ENCODE measurements at places on chromosomes 12 and 14. TPM values are rescaled to one million over a fixed set of nuclear protein-coding genes. Genes with fewer than 3 reads are reported as not detected.

Gene L2HGDH
- total RNA-seq = 10.1 TPM

- no peaks in the 10 kb centered on the region for H3K36me3 ChIP-seq
- DNase-seq = no peak
- H3K4me1 ChIP-seq = no peaks in the 10 kb centered on the region
- H3K4me3 ChIP-seq = no peak overlapping the region
- H3K27ac ChIP-seq = no peak overlapping the region
- H3K27me3 ChIP-seq = no peaks in the 10 kb centered on the region
These were observed 355.0 kb downstream of the ETNK1 start for GRCh38 chr12:22979854-22980469.

- no peaks in the 10 kb centered on the region for H3K36me3 ChIP-seq
- H3K4me1 ChIP-seq = no peaks in the 10 kb centered on the region
- no peak overlapping the region for H3K4me3 ChIP-seq
- no peak for DNase-seq
- H3K27ac ChIP-seq = no peak overlapping the region
These were observed 41.1 kb downstream of the SERPINA3 start for GRCh38 chr14:94653321-94653720.

DNA sequence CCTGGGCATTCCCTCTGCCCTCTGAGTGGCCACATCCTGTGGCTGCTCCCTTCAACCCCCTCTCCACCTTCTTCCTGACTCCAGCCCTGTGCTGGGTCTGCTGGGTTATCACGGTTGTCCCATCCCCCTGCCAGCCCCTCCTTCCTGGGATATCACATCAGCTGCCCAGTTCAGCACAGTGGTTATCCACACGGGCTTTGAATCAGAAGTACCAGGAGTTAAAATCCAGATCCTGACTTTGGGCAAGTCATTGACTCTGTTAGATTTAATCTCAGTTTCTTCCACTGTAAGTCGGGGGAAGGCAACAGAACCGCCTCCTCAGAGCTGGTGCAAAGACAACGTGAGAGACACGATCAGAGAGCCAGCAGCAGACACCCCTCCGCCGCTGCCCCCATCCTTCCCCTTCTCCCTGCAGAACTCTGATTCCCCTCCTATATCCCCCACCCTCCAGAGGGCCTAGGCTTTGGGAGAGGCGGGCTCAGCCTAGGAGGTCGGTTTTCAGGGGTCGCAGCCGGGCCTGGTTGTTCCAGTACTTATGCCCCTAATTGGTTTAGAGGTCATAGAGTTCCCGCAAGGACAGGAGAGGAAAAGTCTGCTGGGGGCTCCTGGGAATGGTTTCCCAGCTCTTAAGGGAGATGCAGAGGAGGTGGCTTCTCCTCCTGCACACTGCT lies 42.5 kb downstream of the PRIMA1 start:
- H3K27me3 ChIP-seq = no peaks in the 10 kb centered on the region
- no peak for DNase-seq
- H3K36me3 ChIP-seq = no peaks in the 10 kb centered on the region
- H3K4me3 ChIP-seq = no peak overlapping the region

DNA sequence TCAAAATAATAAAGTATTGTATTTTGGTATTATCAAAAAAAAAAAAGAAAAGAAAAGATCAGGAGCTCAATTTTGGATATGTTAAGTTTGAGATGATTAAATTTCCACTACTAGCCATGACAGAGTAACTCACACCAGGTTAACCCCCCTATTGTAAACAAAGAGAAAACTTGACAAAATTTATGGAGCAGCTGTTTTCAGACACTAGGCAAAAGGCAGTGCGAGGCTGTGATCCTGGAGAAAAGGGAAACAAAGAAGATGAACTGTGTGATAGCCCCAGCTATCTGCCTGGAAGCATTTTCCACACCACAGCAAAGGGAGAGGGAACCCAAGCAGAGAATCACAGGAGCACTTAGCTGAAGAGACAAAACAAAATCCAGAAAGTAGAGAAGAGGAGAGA lies 145.0 kb downstream of the KIF21A start:
- no peak overlapping the region for H3K4me3 ChIP-seq
- no peak for DNase-seq
- no peaks in the 10 kb centered on the region for H3K4me1 ChIP-seq
- no peaks in the 10 kb centered on the region for H3K36me3 ChIP-seq
- H3K27me3 ChIP-seq = no peaks in the 10 kb centered on the region
- H3K27ac ChIP-seq = no peak overlapping the region

GRCh38 chr14:59844186-59844812 lies 26.3 kb downstream of the RTN1 start:
- H3K27me3 ChIP-seq = no peaks in the 10 kb centered on the region
- H3K36me3 ChIP-seq = no peaks in the 10 kb centered on the region
- H3K4me3 ChIP-seq = no peak overlapping the region
- H3K4me1 ChIP-seq = no peaks in the 10 kb centered on the region
- no peak for DNase-seq
- H3K27ac ChIP-seq = no peak overlapping the region

Data from upper lobe of left lung (tissue), 6 donors.